Osteocyte (in vitro differentiated cells): ENCODE measurements at places on chromosomes 7 and 10. TPM values are rescaled to one million over a fixed set of nuclear protein-coding genes. Genes with fewer than 3 reads are reported as not detected.
A peak's percentile ranks its signal among the peaks of the same experiment; 100 is the strongest.

GRCh38 chr7:112449353-112449752 is 907 bp upstream of the IFRD1 start:
- H3K36me3 ChIP-seq = no peaks in the 10 kb centered on the region
- H3K4me3 ChIP-seq = peak overlapping the region; percentile 96
- H3K27me3 ChIP-seq = no peaks in the 10 kb centered on the region
- DNase-seq = no peak
- H3K4me1 ChIP-seq = peaks cover 37% of the 10 kb centered on the region
- H3K27ac ChIP-seq = peak overlapping the region; percentile 97

GRCh38 chr10:62671104-62671503 is 133.4 kb upstream of the ADO start:
- H3K27me3 ChIP-seq = peaks cover 5% of the 10 kb centered on the region
- DNase-seq = no peak
- no peaks in the 10 kb centered on the region for H3K36me3 ChIP-seq

The ZNF107 gene
- 2.4 and 2.6 TPM in 2 replicates for total RNA-seq

DNA sequence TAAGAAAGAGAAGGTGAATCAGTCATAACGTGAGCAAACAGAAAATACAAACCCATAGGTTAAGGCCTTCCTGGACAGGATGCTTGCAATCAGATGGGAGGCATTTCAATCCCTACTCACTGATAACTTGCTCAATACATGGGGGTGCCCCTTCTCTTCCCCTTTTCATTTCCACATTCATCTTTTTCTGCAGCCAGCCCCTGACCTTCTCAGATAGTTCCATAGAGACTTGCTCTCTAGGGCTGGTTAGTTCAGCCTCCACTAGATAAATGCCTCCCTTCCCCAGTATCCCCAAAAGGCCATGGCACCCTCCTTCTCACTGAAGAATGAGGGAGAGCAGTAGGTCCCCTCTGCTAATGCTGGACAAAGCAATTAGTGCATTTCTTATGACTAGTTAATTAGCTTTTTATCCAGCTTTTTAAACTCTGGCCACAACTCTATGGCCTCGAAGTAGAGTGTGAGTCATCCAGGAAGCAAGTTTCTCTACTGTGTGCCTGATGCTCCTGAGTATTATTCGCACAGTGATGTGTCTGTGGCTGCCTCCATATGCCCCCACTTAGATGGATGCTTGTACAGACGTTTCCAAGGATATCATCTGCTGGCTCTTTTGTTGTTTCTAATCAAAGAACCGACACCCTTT is 12.7 kb downstream of the CHN2 start:
- H3K27ac ChIP-seq = no peak overlapping the region
- DNase-seq = no peak
- no peaks in the 10 kb centered on the region for H3K4me1 ChIP-seq
- peaks cover 7% of the 10 kb centered on the region for H3K27me3 ChIP-seq

DNA sequence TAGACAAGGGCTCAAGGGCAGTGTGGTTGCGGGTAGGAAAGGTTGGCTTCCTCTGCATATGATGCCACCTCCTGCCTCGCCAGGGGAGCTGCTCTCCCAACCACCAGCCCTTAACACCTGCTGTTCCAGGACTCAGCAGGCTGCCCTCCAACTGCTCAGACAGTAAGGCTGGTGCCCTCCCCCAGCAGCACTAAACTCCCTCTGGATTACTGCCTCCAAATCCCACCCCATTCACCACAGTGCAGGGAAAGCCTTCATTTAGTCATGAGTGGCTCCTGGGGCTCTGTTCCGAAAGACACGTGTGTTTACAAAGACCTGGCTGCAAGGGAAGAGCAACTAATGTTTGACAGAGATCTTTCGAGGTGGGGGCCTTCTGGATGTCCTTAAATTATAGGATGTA is 437.2 kb upstream of the MKI67 start:
- no peaks in the 10 kb centered on the region for H3K27me3 ChIP-seq
- DNase-seq = peak; percentile 67
- H3K4me3 ChIP-seq = no peak overlapping the region
- no peaks in the 10 kb centered on the region for H3K36me3 ChIP-seq

DNA sequence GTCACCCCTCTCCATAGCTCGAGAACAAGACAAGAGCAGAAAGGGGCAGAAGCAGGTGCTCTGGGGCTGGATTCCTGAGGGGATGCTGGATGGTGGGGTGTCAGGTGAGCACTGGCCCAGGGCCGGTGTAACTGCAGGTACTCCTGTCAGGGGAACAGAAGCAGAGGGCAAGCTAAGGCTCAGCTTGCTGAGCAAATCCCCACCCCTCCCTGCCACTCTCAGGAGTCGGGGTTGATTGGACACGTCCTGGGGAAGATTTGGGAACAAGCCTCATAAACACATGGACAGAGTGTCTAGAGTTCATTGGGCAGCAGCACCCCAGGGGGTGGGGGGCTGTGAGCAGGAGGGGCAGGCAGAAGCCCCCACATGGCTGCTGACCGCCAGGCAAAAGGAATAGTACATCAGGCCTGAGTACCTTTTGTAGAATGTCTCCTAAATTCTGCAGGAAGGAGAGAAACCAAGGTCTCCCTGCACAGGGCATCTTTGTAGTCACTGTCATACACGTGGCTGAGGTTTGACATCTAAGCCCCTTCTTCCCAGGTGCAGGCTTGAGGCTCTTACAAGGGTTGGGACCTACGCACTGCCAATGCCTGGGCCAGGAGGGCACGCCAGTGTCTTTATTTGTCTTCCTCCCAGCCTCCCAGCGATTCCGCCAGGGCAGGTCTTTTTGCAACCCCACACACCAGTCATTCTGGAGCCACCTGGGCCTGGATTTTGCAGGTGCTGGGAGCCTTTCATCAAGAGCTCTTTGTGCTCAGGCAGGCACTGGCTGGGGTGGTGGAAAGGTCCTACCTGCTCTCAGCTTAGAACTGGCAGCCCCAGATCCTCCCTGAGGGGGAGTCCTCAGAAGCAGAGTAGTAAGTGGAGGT is 2.8 kb downstream of the CALML3 start:
- H3K4me1 ChIP-seq = no peaks in the 10 kb centered on the region
- no peaks in the 10 kb centered on the region for H3K36me3 ChIP-seq
- DNase-seq = no peak
- H3K27ac ChIP-seq = no peak overlapping the region
- H3K27me3 ChIP-seq = no peaks in the 10 kb centered on the region
- no peak overlapping the region for H3K4me3 ChIP-seq

GRCh38 chr10:38027986-38028385 is 17.5 kb downstream of the ZNF33A start:
- peaks cover 60% of the 10 kb centered on the region for H3K36me3 ChIP-seq
- no peak for DNase-seq
- H3K27me3 ChIP-seq = no peaks in the 10 kb centered on the region
- H3K27ac ChIP-seq = no peak overlapping the region
- no peak overlapping the region for H3K4me3 ChIP-seq

GRCh38 chr10:124755581-124755980 is 11.4 kb upstream of the FAM53B start:
- H3K36me3 ChIP-seq = peaks cover 21% of the 10 kb centered on the region
- H3K4me3 ChIP-seq = no peak overlapping the region
- peaks cover 1% of the 10 kb centered on the region for H3K4me1 ChIP-seq
- no peak for DNase-seq
